Activated T-helper 1 cell treated with anti-CD3 and anti-CD28 coated beads, Interleukin-12 subunit alpha, Interleukin-12 subunit beta, Interleukin-2, Interleukin-4 antibody, amounts not matched to agents 30 ng/mL and 10 ng/mL and 1 ng/mL, durations not matched to agents 14 hours and 24 hours and 36 hours (primary cell): ENCODE measurements at places on chromosomes 1 and 21. TPM values are rescaled to one million over a fixed set of nuclear protein-coding genes. Genes with fewer than 3 reads are reported as not detected.
A peak's percentile ranks its signal among the peaks of the same experiment; 100 is the strongest.

GRCh38 chr1:117636637-117637425 lies 31.0 kb downstream of the TENT5C start:
- H3K36me3 ChIP-seq: peaks cover 2% of the 10 kb centered on the region
- no peak overlapping the region for H3K27ac ChIP-seq
- H3K4me1 ChIP-seq: peaks cover 12% of the 10 kb centered on the region
- peaks cover 26% of the 10 kb centered on the region for H3K27me3 ChIP-seq
- no peak for DNase-seq
- no peak overlapping the region for H3K4me3 ChIP-seq

Gene PRCC
- total RNA-seq: 117 TPM in 2 replicates

- no peak overlapping the region for H3K27ac ChIP-seq
- H3K4me1 ChIP-seq: peaks cover 57% of the 10 kb centered on the region
- H3K4me3 ChIP-seq: no peak overlapping the region
- no peaks in the 10 kb centered on the region for H3K27me3 ChIP-seq
- peak; percentile 44 for DNase-seq
These were observed 12.2 kb downstream of the KIAA0319L start for GRCh38 chr1:35544976-35545375.

Gene FAM72A
- total RNA-seq: 32.3 and 34.0 TPM in 2 replicates

Gene KCNJ15
- 1.6 and 1.7 TPM in 2 replicates for total RNA-seq

GRCh38 chr1:85274969-85275453 lies 1.4 kb downstream of the BCL10 start:
- H3K27me3 ChIP-seq: no peaks in the 10 kb centered on the region
- peaks cover 67% of the 10 kb centered on the region for H3K4me1 ChIP-seq
- H3K4me3 ChIP-seq: peak overlapping the region; percentile 88
- H3K27ac ChIP-seq: peak overlapping the region; percentile 82

GRCh38 chr1:87327376-87328271 lies 1.1 kb upstream of the LMO4 start:
- DNase-seq: no peak
- H3K27ac ChIP-seq: peak overlapping the region; percentile 95
- peaks cover 10% of the 10 kb centered on the region for H3K36me3 ChIP-seq
- peaks cover 11% of the 10 kb centered on the region for H3K27me3 ChIP-seq

Gene WNT9A
- not detected in 2 replicates for total RNA-seq

Gene UQCRHL
- total RNA-seq: 1.3 and 1.5 TPM in 2 replicates

Gene RAB3B
- 0.05 TPM in 2 replicates for total RNA-seq

GRCh38 chr1:9121496-9122409 lies 7.1 kb downstream of the GPR157 start:
- H3K4me3 ChIP-seq: peak overlapping the region; percentile 30
- no peak overlapping the region for H3K27ac ChIP-seq
- no peaks in the 10 kb centered on the region for H3K36me3 ChIP-seq
- DNase-seq: peak; percentile 40

Gene MEGF6
- 1.2 and 2.1 TPM in 2 replicates for total RNA-seq

Gene DNAJC8
- total RNA-seq: 95.4 and 97.1 TPM in 2 replicates

Gene RORC
- total RNA-seq: 2.6 and 2.7 TPM in 2 replicates

Gene IQGAP3
- 10.3 and 11.2 TPM in 2 replicates for total RNA-seq

Gene MYOC
- total RNA-seq: not detected in 2 replicates

GRCh38 chr1:31910933-31911332 lies 27.2 kb downstream of the PTP4A2 start:
- no peaks in the 10 kb centered on the region for H3K27me3 ChIP-seq
- peak overlapping the region; percentile 33 for H3K27ac ChIP-seq
- no peak for DNase-seq
- H3K36me3 ChIP-seq: peaks cover 65% of the 10 kb centered on the region
- H3K4me1 ChIP-seq: peaks cover 51% of the 10 kb centered on the region
- H3K4me3 ChIP-seq: peak overlapping the region; percentile 1

DNA sequence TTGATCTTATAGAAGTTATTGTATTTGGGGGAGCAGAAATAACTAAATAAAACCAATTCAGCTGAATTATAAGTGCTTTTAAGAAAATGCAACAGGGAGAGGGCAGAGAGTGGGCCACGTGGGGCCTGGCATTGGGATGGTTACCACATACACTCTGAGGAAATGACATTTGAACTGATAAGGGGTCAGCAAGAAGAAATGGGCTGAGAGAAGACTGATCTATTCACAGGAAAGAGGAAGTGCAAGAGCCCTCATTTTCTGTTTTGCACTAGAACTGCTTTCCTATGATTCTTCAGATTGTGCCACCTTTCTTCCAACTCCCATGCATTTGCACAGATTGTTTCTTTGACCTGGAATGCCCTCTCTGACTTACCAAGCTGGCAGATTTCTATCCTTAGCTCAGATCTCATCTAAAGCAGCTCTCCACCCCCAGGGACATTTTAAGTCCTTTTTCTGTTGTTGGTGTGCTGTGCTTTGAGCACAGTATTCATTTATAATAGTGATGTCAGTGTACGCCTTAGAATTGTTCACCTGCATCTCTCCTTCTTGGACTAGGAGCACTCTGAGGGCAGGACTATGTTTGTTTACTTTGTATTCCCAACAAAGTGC lies 115.9 kb downstream of the FGGY start:
- no peak for DNase-seq
- no peak overlapping the region for H3K27ac ChIP-seq
- H3K36me3 ChIP-seq: no peaks in the 10 kb centered on the region

Gene CA6
- 2.2 and 2.6 TPM in 2 replicates for total RNA-seq

Gene OR2L13
- not detected in 2 replicates for total RNA-seq

DNA sequence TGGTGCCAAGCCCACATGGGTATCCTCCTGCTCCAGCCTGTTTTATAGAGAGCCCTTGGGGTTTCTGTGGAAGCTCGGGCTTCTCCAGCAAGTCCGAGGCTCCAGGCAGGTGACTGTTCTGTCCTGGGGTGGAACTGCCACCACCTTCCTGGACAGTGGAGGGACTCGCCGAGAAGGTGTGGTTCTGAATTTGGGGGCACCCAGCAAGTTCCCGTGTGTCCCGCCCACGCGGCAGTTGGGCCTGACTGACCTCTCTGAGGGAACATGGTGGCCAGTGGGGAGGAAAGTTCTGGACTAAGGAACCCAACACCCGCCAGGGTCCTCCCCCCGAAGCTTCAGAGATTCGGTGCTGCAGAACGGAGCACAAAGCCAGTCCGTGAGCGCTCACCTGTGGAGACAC lies 158.1 kb upstream of the C1orf174 start:
- no peak overlapping the region for H3K27ac ChIP-seq
- no peaks in the 10 kb centered on the region for H3K4me1 ChIP-seq
- DNase-seq: no peak
- no peaks in the 10 kb centered on the region for H3K27me3 ChIP-seq

Gene TDRD5
- total RNA-seq: not detected in 2 replicates

- DNase-seq: no peak
- H3K4me1 ChIP-seq: no peaks in the 10 kb centered on the region
- no peak overlapping the region for H3K4me3 ChIP-seq
- no peak overlapping the region for H3K27ac ChIP-seq
- H3K27me3 ChIP-seq: no peaks in the 10 kb centered on the region
These were observed 51.9 kb downstream of the COL11A1 start for GRCh38 chr1:103056423-103056822.

Gene LAX1
- total RNA-seq: 15.2 and 16.6 TPM in 2 replicates

GRCh38 chr1:6026095-6026809 lies 19.4 kb upstream of the KCNAB2 start:
- peak; percentile 90 for DNase-seq
- peaks cover 30% of the 10 kb centered on the region for H3K36me3 ChIP-seq
- no peaks in the 10 kb centered on the region for H3K27me3 ChIP-seq
- peak overlapping the region; percentile 97 for H3K4me3 ChIP-seq
- peak overlapping the region; percentile 94 for H3K27ac ChIP-seq

- no peak overlapping the region for H3K4me3 ChIP-seq
- no peaks in the 10 kb centered on the region for H3K36me3 ChIP-seq
- DNase-seq: no peak
- H3K27ac ChIP-seq: no peak overlapping the region
These were observed 443.4 kb upstream of the RGS18 start for GRCh38 chr1:191714845-191715244.

- H3K4me1 ChIP-seq: no peaks in the 10 kb centered on the region
- no peak overlapping the region for H3K4me3 ChIP-seq
- DNase-seq: no peak
- H3K27ac ChIP-seq: no peak overlapping the region
These were observed 524.4 kb downstream of the DPYD start for GRCh38 chr1:97396463-97396862.

DNA sequence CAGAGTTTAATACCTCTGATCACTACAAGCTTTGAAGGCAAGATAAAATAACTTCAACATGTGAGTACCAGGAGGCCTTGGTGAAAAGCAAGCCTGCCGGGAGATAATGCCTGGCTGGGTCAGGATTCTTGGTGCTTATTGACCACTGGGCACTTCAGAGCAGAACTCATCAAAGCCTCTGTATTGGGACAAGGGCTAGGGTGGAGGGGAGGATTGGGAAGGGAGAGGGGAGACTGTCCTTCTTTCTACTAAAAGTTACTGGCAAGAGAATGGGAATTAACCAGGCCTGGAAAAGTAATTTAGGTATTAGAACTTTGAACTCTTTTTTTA lies 35.2 kb downstream of the NEK2 start:
- no peak overlapping the region for H3K4me3 ChIP-seq
- H3K27me3 ChIP-seq: no peaks in the 10 kb centered on the region
- no peaks in the 10 kb centered on the region for H3K4me1 ChIP-seq
- H3K36me3 ChIP-seq: no peaks in the 10 kb centered on the region
- DNase-seq: no peak

Gene ACKR1
- not detected in 2 replicates for total RNA-seq

Gene S100A6
- total RNA-seq: 154 and 159 TPM in 2 replicates

Gene LRRC38
- total RNA-seq: not detected in 2 replicates

Gene GALNT2
- total RNA-seq: 67.6 and 67.9 TPM in 2 replicates

DNA sequence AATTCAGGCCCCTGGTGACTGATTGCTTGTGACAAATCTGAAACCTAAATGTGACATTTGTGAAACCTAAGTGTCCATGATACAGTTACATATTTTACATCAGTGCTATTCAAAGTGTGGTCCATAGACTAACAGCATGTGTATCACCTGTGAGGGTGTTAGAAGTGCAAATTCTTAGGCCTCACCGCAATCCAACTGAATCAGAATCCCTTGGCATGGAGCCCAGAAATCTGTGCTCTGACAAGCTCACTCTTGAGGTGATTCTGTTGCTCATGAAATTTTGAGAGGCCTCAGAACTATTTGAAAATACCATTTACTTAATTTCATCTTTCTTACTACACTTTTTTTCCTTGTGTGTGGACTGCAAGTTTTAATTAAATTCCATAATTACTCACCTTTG lies 587.9 kb downstream of the ADGRL2 start:
- DNase-seq: no peak
- H3K27me3 ChIP-seq: no peaks in the 10 kb centered on the region
- H3K4me3 ChIP-seq: no peak overlapping the region
- H3K27ac ChIP-seq: no peak overlapping the region

GRCh38 chr1:235997049-235997448 lies 67.8 kb downstream of the NID1 start:
- H3K4me1 ChIP-seq: peaks cover 60% of the 10 kb centered on the region
- no peak overlapping the region for H3K4me3 ChIP-seq
- peak overlapping the region; percentile 19 for H3K27ac ChIP-seq
- H3K27me3 ChIP-seq: peaks cover 2% of the 10 kb centered on the region
- H3K36me3 ChIP-seq: peaks cover 1% of the 10 kb centered on the region
- no peak for DNase-seq

Gene ANKRD34A
- total RNA-seq: 4.8 and 5.1 TPM in 2 replicates

DNA sequence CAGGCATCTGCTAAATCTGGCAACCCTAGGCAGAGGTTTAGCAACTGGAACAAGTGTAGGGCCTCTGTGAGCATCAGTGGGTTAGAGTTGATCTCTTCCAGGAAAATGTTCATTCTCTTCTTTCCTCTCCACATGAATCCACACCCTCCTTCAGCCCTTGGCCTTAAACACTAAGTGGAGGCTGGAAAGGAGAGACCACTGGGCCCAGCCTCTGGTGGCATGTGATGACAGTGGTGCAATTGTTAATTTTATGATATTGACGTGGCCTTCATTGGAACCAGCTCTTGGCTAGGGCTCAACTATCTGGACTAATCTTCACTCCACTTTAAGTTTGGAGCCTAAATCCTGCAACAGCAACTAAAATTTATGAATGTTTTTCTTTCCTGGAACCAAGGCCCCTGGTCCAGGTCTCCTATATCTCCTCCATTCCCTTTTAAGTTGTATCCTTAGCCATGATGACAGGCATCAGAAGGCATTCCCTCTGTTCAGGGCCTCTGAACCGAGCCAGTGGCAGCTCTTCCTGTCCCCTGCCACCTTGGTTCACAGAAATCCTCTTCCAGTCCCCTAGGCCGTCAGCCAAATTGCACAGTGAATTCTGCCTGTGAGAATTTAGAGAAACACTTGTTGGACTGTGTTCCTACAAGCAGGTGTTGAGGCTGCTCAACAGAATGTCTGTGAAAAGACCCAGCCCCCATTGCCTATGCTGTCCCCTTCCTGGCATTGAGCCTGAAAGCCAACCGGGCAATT lies 132.2 kb downstream of the PSMG1 start:
- no peaks in the 10 kb centered on the region for H3K27me3 ChIP-seq
- no peak for DNase-seq
- no peak overlapping the region for H3K4me3 ChIP-seq
- H3K4me1 ChIP-seq: no peaks in the 10 kb centered on the region
- H3K36me3 ChIP-seq: no peaks in the 10 kb centered on the region
- H3K27ac ChIP-seq: no peak overlapping the region

DNA sequence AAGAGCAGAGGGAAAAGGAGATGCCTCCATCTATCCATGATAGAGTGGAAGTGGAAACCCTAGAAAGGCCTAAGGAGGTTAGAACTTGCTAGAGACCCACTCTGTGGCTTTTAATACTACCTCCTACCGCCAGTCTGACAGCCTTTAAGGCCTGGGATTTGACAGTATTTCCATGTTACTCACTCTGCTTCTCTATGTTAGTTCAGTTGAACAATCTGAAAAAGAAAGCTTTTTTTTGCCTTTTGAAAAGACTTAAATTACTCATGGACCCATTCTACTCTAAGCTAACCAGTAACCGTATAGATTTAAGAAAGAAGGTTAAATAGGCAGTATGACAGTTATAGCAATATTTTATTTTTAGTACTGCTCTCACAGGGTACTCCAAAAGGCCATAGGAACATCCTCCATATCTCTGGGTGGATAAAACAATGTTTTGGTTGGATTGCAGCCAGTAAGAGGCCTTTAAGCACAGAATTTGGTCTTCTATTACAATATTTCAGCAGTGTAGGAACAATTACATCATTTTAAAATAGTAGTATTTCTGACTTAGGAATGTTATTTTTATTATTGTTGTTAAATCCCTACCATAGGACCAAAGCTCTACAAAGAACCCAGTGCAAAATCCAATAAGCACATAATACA lies 15.9 kb upstream of the GPR25 start:
- no peak overlapping the region for H3K4me3 ChIP-seq
- DNase-seq: no peak
- H3K27me3 ChIP-seq: no peaks in the 10 kb centered on the region
- H3K27ac ChIP-seq: no peak overlapping the region
- H3K4me1 ChIP-seq: no peaks in the 10 kb centered on the region
- no peaks in the 10 kb centered on the region for H3K36me3 ChIP-seq

Gene BLZF1
- total RNA-seq: 15.1 and 16.1 TPM in 2 replicates
